ENCODE measurements at places on chromosomes 16 and 17. TPM values are rescaled to one million over a fixed set of nuclear protein-coding genes. Genes with fewer than 3 reads are reported as not detected.

- peak; percentile 70 for DNase-seq
These were observed 8.1 kb upstream of the DNASE1 start for GRCh38 chr16:3646348-3646920.

- DNase-seq, result no peak
These were observed 40.3 kb upstream of the GNG13 start for GRCh38 chr16:840561-841454.

DNA sequence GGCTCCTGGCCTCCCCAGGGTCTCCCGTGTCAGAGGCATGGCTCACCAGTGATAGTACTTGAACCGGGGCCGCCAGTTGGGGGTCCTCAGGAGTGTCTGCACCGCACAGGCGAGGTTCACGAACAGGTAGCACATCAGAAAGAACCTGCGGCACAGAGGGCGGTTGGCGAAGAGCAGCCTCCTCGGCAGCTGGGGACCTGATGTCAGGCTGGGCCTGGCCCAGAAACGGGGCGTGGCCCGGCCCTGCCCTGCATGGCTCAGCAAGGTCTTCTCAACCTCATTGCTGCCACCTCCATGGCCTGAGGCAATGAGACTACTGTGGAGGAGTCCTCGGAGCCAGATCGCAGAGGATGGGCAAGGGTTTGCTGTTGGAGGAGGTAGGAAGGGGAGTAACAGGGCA lies 4.1 kb upstream of the LCAT start:
- no peak for DNase-seq

The LRRC45 gene
- total RNA-seq, result 17.4 TPM

- no peak for DNase-seq
These were observed 73.3 kb upstream of the DHX40 start for GRCh38 chr17:59492091-59492451.

DNA sequence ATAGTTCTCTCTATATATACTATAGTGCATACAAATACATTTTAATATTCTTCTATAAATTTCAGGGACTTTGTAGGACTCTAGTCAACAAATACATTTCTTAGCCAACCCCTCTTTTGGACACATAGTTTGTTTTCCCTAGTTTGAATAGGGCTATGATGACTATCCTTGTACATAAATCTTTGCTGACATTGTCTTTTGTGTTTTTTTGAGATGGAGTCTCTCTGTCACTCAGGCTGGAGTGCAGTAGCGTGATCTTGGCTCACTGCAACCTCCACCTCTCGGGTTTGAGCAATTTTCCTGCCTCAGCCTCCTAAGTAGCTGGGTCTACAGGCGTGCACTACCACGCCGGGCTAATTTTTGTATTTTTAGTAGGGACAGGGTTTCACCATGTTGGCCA lies 3.3 kb downstream of the ANKS4B start:
- no peak for DNase-seq

GRCh38 chr17:10069301-10069700 lies 129.1 kb downstream of the GAS7 start:
- no peak for DNase-seq

- DNase-seq, result no peak
These were observed 17.2 kb downstream of the COPRS start for GRCh38 chr17:31841850-31842194.

DNA sequence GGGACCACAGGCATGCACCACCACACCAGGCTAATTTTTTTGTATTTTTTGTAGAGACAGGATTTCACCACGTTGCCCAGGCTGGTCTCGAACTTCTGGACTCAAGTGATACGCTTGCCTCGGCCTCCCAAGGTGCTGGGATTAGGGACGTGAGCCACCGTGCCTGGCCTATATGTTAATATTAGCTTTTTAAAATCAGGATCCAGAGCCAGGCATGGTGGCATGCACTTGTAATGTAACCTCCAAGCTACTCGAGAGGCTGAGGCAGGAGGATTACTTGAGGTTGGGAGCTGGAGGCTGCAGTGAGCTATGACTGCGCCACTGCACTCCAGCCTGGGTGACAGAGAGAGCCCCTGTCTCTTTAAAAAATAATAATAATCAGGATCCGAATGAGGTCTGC lies 8.5 kb upstream of the ADCY7 start:
- peak; percentile 43 for DNase-seq

DNA sequence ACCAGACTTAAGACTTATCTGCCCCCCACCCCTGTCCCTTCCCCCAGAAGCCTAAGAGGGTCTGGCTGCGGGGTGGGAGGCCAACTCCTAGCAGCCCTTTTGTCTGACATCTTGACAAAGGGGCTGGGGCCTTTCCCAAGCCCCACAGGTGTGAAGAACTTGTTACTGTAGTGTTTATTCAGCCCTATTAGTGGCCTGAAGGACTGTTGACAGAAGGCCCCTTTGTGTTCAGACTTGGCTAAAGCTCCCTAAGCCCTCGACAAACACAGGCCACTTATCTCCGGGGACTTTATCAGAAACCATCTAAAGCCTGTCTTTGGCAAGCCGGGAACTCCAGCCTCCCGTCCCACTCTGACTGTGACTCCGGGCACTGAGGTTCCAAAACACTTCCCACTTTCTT lies 129.8 kb downstream of the NTN1 start:
- DNase-seq, result no peak
